CD4-positive, alpha-beta T cell treated with Interleukin-10 for 1 hour (primary cell): ENCODE measurements at places on chromosomes 11 and 22.

DNA sequence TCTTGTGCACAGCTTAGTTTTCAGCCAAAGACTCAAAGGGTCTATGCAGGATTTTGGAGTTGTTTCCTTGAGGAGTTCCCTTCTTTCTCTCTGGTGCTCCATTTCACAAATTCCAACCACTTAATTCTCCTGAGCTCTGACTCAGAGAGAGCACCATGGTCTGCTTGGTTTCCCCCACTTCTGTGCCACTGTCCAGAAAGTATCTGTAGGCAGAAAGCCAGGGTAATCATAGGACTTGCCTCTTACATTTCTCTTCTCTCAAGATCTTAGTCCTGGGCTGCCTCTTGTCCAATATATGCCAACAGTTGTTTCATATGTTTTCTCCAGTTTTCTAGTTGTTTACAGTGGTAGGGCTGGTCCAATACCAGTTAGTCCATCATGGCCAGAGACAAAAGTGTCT is 6.4 kb upstream of the MRGPRD start:
- no peak for DNase-seq

GRCh38 chr11:42543844-42544419 is 767.9 kb upstream of the API5 start:
- DNase-seq = no peak

GRCh38 chr11:31882951-31883392 is 71.8 kb upstream of the PAX6 start:
- DNase-seq = no peak

DNA sequence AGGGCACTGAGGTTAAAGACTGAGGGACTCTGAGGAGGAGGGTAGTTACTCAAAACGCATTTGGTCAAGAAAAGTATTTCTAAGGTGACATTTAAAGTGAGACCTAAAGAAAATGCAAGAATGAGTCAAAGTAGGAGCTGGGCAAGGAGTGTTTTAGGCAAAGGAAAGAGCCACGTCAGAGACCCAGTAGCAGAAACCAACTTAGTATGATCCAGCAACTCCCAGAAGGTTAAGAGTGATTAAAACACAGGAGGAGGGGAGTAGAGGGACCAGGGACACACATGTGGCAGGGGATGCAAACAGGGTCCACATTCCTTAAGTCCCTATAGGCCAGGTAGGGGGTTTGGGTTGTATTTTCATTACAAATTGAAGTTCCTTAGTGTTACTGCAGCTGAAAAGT is 24.3 kb upstream of the CCDC34 start:
- no peak for DNase-seq
